ENCODE measurements at places on chromosomes 12 and 14.

DNA sequence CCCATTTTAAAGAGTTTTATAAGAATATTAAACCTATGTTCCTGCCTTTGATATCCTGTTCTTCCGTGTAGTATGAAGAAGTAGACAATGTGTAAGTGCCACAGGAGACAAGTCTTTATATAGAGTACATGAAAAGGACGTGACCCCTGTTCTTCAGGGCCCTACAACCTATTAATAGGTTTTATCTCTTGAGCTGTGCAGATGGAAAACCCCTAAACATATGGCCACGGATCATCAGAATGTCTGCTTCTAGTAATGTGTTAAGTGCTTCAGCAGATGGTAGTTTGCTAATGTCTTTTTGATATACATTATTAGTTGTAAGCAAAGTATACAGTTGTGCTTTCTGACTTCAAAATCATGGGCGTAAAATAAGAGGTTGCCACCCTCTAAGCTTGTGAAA is 228.5 kb downstream of the PTPRO start:
- no peak for DNase-seq

- no peak for DNase-seq
Measured at GRCh38 chr12:24822121-24822899, 126.6 kb downstream of the BCAT1 start.

GRCh38 chr14:52998376-52999015 is 47.6 kb upstream of the FERMT2 start:
- DNase-seq, result no peak

DNA sequence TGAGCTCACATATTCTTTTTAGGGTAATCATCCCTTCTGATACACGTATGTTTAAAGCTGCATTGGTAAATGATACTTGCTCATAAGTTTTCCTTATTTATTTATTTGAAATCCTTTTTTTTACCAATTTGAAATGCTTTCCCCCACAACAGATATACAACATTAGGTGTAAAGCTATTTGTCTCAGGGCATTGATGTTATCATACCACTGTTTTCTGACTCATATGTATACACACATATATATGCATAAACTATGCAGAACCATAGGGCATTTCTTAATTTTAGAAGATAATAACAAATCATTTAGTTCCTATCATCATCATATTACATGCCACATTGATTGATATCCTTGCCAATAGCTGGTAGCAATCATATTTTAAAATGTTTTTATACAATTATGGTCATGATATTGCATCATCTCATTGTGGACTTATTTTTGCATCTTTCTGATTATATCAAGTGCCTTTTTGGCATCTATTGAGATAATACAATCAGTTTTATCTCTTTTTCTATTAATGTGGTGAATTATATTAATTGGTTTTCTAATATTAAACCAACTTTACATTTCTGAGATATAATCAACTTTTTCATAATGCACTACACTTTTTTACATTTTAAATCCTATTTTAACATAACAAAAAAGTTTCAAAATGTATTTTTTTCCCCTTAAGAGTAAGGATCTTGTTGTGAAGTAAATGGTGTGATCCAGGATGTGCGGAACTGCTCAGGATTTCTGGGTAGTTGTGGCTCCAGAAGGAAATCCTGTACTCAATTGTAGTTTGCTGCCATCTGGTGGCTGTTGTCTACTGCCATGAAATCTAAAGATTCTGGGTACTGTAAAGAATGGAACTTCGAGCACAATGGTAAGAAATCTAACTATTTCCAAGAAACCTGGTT is 16.7 kb downstream of the OR9K2 start:
- peak; percentile 17 for DNase-seq

DNA sequence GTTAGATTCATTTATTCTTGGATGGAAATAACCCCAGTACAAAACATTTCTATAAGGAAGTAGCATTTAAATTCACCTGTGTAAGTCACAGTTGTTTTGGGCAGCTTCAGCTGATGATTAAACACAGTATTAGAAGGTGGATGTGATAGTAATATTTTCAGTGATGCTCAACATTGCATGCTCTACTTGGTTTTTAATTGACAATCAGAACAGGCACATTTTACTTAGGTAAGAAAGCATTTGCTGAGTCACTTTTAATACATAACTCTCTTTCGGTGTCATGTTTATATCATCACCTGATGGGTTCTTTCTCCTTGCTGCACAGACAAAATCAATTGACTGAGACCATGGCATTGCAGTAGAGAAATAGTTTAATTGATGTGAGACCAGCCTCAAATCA is 80.7 kb downstream of the CMAS start:
- DNase-seq, result no peak

- peak; percentile 43 for DNase-seq
Measured at GRCh38 chr14:61476754-61477410, 155.5 kb downstream of the PRKCH start.

DNA sequence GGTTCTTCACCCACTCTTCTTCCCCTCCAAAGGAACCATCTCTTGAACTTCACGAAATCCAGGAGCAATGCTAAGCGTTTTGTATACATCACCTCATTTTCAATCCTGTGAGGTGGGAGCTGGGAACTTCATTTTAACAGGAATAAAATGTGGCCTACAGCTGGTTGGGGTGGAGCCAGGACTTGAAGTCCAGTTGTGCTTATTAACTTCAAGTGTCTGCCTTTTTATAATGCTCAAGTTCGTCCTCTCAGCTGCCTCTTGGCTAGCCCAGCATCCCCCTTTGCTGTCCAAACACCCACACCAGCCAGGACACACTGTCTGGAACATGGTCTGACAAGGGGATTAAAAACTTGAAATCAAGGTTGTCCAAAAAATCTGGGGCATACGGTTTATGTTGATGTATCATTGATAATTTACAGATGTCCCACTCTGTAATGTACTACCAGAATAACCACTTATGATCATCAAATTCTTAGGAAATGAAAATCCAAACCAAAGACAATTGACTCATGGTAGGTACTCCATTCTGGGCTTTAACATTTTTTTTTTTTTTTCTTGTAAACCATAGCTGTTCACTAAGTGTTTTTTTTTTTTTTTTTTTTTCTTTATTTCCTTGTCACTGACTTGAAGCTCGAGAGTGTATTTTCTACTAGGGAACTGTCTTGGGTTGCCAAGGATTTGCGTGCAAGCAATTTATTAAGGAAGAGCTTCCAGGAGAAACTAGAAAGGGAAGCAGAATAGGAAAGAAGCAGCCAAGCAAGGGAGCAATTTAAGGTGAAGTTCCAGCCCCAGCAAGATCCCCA is 252.3 kb downstream of the EFCAB11 start:
- no peak for DNase-seq

DNA sequence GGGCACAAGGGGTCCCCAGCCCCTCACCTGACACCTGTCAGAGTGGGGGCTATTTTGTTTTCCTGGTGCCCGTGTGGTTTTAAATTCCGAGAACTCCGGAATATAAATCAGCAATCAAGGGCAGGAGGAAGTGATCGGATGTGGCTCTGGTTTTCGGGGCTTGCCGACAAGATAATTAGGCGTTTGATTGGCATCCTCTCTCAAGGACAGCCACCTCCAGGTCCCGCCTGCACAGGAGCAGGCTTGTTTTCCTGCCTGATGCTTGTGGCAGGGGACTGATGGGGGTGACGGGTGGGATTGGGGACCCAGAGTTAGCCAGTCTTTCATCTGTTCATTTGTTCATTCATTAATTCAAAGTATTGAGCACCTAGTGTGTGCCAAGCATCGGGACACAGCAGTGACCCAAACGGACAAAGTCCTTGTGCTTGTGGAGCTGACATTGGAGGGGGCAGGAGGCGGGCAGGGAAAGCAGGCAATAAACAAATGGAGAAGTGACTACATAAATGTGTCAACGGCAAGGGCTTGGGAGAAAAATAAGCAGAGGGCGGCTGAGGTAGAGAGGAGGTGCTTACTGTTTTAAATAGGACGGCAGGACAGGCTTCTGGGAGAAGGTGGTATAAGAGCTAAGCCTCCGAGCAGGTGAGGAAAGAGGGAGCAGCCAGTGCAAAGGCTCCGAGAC is 166.5 kb downstream of the PHETA1 start:
- DNase-seq, result no peak

DNA sequence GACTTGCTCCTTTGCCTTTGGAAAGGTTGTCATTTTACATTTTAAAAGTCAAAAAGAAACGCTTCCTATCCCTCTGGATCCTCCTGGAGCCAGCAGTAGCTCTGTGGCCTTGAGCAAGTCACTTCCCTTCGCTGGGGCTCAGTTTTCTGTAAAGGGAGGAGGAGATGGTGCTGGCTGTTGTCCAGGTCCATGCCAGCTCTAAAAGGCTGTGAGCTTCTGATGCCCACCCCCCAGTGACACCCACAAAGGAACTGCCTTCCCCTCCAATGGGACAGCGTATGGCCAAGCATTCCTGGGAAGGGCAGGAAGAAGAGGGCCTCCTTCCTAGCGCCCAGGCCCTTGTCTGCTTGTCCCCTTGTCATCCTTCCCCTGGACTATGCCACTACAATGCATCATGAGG is 81.5 kb downstream of the NTF3 start:
- DNase-seq, result no peak

DNA sequence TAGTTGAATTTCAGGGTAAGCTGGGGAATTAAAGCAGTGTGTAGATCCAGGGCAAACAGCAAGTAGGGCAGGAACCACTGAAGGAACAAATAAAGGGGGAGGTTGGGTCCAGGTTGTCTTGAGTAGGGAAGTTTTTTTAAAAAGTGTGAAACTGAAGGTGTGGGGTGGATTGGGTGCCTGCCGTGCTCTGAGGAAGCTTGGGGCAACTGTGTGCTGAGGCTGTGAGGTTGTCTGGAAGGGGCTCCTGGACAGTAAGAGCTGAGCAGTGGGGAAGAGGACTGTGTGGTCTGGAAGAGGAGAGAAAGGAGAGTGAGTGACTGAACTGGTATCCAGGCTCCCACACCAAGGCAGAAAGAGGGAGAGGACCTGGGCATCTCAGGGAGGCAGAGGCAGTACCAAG is 10.9 kb upstream of the GPR162 start:
- no peak for DNase-seq

DNA sequence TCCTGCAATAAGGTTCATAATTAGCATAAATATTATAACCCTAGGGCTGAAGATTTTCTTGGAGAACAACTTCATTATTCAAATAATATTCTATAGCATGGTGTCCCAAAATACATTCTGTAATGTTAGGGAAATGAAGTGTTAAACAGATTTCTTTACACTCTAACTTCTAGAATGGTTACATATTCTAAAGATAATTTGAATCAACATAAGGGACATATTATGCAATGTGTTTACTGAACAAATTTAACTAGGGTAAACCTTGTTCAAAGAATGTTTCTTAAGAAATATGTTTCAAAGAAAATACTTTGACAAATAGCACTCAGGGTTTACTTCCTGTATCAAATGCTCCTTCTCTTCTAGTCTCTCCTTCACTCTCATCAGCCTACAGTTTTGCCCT is 281.6 kb downstream of the SLC6A15 start:
- no peak for DNase-seq

DNA sequence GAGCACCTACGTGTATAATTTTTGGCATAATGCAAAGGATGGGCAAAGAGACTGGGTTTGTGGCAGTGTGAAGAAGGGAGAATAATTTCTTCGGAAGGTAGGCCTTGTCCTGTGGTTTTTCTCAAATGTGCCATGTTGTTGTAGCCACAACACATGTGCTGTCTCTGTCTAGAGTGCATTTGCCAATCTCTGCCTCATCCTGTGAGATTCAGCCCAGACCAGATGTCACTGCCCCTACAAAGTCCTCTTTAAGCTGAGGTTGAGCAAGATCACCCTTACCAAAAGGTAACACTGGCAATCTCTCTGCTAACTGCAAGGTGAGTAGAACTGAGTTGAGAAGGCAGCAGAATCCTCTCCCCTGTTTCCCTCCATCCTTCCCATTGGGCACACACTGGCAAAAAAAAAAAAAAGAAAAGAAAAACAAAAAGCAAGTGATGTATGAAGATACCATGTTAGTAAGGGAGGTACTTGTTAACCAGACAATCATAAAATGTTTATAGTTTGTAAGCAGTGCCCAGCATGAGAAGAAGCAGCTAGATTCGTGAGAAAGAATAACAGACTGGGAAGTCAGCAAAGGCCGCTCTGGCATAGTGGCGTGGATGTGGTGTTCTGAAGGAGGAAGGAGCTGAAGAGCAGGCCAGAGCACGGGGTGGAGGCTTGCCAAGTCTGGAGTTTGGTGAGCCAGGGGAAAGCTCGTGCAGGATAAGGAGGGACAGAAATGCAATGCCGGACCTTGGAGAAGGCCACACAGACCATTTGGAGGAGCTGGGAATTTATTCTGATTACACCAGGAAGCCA is 18.9 kb downstream of the DYRK2 start:
- no peak for DNase-seq

- DNase-seq, result no peak
Measured at GRCh38 chr14:51283402-51284085, 43.5 kb downstream of the TMX1 start.

DNA sequence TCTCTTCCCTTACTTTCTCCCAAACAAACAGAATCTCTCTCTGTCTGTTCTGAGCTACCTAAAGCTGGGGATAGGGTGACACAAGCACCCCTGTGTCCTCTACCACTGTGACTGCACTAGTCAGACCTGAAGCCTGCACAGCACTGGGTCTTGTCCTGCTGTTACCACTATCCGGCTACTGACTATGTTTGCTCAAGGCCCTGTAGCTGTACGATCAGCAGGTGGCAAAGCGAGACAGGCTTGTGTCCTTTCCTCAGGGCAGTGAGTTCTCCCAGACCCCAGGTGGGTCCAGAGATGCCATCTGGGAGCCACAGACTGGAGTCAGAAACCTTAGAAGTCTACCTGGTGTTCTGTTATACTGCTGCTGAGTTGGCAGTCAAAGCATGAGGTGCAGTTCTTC is 116.4 kb downstream of the NUBPL start:
- DNase-seq, result no peak

- DNase-seq, result no peak
Measured at GRCh38 chr12:127133675-127134335, 1133.2 kb upstream of the TMEM132C start.
